SIG-M5 (cell line): ENCODE measurements at places on chromosomes 5 and 9.

GRCh38 chr9:1532171-1532570 is 482.0 kb downstream of the DMRT2 start:
- DNase-seq = no peak

DNA sequence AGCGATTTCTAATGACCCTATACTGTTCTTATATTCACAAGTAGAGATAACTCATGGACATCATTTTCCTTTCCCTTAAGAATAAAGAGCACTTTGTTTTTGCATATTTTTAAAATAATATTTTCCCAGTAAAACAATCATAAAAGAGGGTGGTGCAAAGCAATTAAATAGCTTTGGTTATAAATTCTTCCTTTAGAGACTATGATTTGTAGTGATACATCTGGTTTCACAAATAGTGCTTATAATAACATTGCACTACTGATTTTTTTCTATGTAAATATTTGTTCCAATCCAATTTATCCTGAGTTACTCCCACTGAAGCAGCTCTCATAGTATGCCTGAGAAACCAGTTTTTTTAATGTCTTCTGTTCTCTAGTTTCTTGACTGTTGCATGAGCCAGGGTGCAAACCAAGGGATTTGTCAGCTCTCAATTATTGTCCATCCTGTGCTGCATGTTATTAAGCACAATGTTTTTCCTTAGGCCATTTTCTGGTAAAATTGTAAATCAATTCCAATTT is 74.7 kb downstream of the LURAP1L start:
- DNase-seq = no peak

DNA sequence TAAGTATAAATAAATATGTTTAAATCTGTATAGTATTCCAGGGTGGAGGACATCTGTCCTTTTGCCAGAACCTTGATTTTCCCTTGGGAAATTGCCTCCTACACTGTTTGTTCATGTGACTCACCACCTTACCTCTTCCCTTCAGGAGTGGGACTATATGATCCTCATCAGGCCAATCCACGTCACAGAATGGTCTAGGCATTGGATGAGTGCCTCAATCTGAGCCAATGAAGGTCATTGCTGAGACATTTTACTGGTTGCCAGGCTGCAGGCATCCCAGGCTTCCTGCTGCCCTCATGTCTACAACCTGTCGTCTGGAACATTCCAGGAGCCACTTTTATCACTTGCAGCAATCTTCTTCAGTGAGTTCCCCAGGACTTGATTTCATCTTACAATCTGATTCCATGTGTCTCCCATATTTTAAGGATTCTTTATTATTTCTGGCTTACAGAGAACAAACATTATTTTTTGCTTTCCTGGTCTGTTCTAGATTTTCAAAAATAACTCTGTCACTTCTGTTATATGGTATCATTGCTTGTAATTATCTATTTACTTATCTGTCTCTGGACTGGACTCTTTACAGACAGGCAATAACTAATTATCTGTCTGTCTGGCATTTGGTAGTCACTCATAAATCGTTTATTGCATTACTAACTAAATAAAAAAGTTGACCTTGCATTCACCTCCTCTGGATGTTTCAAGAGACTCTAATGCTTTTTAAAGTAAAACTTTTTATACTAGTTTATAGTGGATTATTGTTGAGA is 107.3 kb upstream of the APC start:
- no peak for DNase-seq

GRCh38 chr9:113628621-113629020 is 165.1 kb downstream of the RGS3 start:
- DNase-seq = no peak

- DNase-seq = no peak
These were observed 7.3 kb downstream of the C9orf50 start for GRCh38 chr9:129613520-129614175.

DNA sequence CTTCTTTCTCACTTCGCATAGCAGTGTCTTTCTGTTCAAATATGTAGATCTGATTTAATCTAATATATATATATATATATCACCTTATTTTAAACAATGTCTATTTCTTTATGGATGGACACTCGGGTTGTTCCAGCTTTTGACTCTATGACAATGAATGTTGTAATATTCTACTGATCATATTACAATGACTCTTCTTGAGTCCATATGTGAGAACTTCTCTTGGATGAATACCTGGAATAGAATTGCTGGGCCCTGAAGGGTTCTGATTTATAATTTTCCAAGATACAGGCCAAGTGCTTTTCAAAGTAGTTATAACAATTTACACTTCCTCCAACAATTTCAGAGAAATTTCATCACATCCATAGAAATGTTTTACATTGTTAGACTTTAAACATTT is 28.8 kb downstream of the NTRK2 start:
- no peak for DNase-seq

GRCh38 chr9:95276395-95276954 is 41.0 kb downstream of the FANCC start:
- no peak for DNase-seq

DNA sequence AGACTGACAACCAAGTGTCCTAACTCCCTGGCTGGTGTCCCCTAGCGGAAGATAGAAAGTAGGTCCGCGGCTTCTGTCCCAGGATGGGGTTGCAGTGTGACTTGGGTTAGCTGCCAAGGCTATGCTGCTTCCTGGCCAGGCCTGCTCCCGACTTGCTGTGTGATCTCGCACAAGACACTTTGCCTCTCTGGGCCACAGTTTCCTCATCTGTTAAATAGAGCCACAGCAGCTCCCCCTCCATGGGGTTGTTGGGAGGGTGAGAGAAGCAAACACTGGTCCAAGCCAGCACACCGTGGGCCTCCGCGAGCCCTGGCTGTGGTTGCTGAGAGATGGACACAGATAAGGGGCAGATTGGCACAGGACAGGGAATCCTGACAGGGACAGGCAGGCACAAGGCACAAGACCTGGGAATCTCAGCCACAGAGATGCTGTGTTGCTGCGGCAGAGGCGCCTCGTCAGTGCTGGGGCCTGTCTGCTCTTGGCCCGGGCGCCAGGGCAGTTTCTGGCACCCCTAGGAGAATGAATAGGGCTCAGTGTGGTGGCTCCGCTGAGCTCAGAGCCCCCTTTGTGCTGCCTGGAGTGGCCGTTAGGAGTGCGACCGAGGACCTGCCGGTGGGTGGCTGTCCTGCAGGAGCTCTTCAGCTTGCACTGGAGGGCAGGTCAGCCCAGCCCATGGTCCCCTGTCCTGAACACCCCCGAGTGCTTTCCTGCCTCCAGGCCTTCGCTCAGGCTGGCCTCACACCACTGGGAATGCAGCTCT is 1.8 kb upstream of the SH2D3C start:
- no peak for DNase-seq

DNA sequence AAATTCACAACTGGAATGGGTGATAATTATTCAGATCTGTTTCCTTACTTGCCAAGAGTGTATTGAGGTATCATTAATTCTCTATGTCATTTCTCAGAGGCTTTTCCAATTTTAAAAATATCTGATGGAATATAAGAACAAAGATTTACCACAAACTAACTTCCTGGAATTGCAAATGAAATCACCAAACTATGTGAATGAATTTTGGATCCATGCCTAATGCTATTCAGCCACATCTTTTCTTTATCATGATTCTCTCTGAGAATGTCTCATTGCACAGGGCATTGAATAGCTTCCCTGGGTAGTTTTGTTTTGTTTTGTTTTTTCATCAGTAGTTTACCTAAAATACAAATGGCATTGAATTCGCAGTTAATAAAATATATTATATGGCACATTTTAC is 146.9 kb upstream of the FBN2 start:
- DNase-seq = no peak

DNA sequence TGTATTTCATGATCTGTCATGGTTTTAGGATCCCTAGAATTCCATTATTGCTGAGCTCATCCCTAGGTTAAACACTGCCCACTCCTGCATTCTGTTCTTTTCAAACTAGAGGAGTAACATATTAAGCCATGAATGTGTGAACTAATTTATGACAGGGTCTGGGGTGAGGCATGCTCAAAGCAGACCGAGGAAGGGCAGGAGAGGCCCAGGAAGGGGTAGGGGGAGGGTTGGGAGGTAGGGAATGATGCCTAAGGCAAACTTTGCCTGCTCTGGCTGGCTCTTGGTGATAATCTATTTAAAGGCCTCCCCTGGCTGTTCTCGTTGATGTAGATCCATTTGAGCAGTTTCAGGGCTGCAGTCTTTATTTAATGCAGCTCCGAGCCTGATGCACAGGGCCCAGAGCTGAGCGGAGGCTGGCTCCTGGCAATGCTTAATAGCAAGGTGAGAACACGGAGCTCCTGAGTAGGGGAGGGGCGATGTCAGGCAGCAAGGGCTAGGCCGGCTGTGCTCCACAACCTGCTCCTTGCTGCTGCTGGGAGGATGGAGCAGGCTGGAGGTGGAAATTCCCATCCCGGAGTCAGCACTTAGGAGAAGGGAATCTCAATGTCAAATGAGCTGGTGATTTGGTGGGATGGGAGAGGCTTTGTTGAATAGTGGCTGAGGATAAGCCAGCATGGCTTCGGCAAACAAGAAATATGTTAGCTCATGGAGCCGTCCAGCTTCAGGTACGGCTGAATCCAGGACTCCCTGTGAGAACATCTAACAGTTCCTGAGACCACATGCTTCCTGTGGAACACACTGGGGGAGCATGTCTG is 73.2 kb upstream of the UNC5A start:
- no peak for DNase-seq

DNA sequence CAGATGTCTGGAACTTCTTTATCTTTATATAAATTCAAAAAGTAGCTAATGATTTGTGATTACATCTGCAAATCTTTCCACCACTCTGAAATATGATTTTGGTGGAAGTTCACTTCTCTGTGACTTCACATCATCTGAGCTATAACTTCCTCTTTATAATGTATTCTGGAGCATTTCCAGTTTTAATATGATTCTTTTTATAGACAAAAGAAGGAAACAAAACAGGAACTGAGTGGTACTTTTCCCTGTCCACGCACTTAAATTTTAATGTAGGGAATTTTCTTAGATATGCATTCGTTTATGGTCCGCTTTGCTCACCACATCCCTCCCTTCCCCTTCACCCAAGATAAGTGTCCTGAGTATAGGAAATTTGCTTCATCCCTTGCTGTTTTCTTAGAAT is 333.5 kb downstream of the CHSY3 start:
- no peak for DNase-seq

DNA sequence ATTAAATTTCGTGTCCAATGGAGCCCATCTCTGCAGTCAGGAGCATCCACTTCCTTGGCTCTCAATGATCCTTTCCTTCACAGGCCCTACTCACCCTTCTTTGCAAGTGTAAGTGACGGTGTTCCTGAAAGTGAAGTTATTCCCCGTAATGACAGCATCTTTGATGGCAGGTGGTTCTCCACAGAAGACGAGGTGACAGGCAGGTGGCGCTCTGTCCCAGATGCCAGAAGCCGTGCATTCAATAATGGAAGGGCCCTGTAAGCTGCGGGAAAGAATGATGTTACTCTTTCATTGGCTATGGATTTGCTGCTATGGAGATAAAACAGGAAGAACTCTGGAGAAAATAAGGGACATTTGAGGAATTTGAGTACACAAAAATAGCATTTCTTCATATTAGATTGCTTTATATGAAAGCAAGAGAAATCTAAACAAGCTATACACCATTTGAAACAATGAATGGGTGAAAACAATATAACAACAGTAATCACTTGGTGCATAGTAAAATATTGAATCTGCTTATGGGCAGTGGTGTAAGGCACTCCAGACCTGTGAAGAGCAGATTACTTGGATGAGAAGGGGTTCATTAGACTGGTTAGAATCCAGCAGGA is 89.9 kb upstream of the TXNDC8 start:
- no peak for DNase-seq

- DNase-seq = no peak
These were observed 403.7 kb upstream of the TRPC7 start for GRCh38 chr5:136769093-136769492.

DNA sequence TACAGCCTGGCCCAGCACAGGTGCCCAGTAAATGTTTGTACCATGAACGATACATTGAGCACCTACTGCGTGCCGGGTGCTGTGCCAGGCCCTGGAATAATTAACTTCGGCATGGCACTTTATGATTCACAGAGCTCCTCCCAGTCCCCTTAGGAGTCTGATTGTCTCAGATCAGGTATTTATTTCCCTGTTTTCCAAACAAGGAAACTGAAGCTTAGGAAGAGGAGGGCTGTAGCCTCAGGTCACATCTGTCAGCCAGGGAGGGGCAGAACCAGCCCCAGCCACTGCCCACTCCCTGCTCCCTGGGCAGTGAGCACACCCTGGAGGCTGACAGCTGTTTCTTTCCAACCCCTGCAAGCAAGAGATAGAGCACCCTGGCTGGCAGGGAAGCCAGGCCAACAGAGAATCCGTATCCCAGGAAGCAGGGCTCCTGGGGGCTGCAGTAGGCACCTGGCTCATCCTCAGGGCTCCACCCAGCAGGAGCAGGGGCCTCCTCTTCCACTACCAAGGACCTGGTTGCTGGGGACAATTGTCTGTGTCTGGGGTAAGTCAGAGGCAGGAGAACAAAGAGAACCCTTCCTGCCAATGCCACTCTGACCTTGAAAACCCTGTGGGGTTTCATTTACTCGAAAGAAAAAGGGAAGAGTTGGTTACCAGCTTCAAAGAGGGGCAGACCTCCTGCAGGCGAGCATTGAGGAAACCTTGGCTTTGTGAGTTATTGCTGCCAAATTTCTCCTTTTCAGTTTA is 69.0 kb downstream of the DAB2IP start:
- no peak for DNase-seq

DNA sequence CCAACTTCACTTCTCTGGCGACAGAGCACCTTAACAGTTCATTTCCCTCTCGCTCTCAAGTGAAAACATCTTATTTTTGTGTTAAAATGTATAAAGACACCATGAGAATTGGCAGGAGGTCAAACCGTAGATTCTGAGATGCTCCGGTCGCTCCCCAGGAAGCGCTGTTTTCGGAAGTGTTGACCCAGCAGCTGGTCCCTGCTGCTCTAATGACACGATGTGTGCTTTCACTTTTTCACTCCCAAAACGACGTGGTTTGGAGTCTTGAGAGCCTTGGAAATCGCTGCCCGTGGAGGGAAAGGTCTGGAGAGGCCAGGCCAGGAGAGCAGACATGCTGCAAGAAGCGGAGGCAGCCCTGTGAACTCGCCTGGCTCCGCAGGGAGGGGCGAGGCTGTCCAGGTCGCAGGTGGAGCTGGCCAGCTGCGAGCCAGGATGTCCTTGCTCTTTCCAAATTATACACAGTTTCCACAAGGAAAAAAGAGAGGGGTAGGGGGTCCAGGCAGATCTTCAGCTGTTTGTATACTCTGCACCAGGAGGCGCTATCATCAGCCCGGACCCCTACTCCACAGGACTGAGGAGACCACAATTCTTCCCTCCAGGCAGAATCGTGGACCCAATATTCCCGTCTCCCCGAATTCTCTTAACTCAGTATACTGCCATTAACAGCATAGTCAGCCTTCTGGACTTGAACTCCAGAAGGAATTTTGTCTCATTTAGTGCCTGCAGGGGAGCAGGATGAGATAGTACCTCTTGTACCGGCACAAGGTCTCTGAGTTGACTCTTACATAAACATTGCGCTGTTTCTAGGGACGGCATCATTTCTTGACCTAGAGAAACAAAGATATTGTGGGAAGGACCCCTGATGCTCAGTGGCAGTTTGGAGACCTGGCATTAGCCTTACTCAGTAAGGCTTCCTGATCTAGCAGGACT is 248.6 kb upstream of the ANKRD55 start:
- no peak for DNase-seq

GRCh38 chr5:118545470-118545869 is 442.9 kb downstream of the DTWD2 start:
- no peak for DNase-seq

- DNase-seq = no peak
These were observed 31.0 kb upstream of the SLC1A3 start for GRCh38 chr5:36575361-36575781.
